ENCODE measurements at places on chromosomes 4 and X.

DNA sequence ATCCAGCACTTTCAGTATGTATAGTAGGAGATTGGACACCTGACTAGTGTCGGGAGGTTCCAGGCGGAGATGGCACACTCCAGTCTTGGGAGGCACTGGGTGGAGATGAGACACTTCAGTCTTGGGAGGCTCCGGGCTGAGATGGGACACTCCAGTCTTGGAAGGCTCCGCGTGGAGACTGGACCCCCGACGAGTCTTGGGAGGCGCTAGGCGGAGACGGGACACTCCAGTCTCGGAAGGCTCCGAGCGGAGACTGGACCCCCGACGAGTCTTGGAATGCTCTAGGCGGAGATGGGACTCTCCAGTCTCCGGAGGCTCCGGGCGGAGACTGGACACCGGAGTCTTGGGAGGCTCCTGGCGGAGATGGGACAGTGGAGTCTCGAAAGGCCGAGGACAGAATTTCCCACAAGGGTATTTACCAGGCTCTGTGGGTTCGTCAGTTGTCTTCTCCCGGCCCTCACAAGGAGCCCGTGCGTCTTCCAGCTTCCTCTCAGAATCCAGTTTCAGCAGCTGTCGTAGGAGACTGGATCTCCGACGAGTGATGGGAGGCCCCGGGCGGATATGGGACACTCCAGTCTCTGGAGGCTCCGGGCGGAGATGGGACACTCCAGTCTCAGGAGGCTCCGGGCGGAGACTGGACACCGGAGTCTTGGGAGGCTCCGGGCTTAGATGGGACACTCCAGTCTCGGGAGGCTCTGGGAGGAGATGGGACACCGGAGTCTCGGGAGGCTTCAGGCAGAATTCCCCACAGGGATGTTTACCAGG is 952 bp downstream of the FAM47A start:
- no peak for DNase-seq

- no peak for DNase-seq
Measured at GRCh38 chr4:113684534-113685091, 76.9 kb downstream of the CAMK2D start.

DNA sequence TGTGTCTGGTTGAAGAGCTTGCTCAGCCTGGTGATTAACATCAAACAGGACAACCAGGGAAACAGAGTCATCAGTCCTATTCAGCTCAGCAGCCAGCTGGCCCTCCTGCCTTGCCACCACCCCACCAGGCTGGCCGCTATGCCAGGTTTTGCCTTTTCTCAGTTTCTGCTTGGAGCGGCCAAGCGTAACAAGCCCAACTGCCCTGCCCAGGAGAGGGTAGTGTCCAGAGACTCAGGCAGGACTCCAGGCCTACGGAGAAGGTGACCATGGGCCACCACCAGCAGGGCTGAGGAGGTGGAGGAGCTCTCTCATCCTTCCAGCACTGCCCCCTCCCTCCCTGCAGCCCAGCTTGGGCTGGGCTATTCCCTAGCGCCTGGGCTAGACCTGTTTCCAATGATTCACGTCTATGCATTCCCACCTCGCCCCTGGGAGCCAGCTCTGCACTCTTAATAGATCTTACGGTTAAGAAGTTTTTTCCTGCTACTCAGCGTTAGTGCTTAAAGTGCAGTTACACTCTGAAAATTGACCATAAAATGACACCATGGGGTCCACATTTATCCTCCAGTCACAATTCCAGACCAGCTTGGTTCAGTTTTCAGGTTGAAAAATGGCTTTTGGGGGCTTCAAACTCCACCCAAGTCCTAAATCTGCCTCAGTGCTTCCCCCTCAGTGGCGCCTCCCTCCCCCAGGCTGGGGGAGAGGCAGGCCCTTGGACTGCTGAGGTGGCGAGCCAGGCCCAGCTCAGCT is 124.0 kb upstream of the PJA1 start:
- no peak for DNase-seq

DNA sequence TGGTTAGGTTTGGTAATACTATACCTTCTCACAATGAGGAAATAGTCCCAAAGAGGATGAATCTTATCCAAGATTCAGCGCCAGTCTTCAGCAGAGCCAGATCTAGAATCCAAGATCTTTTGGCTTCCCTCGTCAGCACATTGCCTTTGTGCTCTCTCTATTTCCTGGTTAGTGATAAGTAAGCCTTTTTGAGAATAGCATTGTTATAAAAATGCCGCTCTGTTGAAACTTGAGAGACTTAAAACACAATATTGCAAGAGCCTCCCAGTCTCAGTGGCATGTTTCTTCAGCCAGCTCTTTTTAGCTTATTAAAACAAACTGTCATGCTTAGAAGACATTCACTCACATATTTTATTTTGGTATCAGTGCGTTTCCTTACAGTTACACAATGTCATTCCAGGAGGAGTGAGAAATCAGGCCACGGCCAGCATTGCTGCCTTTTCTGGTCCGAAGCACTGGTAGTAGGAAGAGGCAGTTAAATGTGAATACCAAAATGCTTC is 141.4 kb downstream of the KLHL8 start:
- DNase-seq: no peak

- DNase-seq: no peak
Measured at GRCh38 chr4:113434247-113434587, 327.3 kb downstream of the CAMK2D start.

DNA sequence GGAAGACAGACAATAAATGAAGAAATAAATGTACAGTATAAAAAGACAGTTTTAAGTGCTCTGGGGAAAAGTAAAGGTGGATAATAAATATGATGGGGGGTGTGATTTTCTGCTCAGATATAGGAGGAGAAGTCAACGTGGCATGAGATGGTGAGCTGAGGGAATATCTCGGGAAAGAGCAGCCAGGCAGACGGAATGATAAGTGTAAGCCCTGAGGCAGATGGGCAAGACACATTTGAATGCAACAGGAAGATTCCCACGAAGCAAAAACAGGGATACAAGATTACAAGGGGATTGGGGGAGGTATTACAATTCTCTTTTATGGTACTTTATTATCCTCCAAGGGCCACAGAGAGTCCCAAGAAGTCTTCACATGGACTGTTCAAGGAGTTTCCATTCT is 11.1 kb downstream of the ANXA3 start:
- no peak for DNase-seq

- DNase-seq: no peak
Measured at GRCh38 chr4:103095080-103095479, 4.6 kb downstream of the BDH2 start.

DNA sequence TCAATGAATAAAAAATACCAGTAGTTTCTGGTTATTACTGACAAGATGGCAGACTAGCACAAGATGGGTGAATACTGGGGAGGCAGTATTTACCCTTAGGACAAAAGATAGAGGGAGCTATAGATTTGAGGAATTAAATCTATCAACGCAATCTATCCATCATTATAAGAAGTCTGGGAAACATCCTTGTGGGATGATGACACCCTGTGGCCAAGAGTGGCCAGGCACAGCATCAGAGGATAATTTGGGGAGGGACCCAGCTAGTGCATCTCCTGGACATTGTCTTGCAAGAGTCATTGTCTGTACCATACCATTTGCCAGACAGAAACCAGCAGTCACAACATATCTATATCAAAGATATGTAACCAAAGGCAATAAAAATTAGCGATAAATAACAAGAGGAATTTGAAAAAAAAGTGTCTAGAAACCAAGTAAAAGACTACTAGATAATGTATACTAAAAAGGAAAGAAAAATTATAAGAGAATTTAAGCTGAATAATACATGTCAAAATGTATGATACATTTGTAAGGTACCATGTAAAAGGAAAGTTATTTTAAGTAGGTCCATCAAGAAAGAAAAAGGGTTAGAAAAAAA is 22.9 kb downstream of the KCTD8 start:
- DNase-seq: peak; percentile 31

- DNase-seq: no peak
Measured at GRCh38 chrX:40177117-40177430, 79.3 kb upstream of the BCOR start.

DNA sequence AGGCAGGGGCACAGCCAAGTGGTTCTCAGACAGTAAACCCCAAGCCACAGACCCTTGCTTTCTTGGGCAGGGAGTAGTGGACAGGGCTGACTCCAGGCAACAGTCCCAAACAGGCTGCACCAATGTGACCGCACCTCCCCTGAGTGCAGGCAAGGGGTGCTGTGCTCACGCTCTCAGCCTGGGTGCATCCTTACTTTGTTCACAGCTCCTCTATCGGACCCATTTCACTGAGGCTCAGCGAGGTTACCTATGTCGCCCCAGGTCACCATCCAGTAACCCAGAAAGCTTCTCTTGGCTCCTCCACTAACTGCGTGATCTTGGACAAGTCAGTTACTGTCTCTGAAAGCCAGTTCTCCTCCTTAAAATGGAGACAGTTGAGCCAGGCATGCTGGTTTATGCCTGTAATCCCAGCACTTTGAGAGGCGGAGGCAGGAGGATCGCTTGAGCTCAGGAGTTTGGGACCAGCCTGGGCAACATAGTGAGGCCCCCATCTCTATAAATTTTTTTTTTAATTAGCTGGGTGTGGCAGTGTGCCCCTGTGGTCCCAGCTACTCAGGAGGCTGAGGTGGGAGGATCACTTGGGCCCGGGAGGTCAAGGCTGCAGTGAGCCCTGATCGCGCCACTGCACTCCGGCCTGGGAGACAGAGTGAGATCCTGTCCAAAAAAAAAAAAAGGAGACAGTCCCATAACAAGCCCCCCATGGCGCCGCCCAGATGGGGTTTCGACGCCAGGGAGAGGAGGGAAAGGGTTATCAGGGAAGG is 823 bp upstream of the MAN2B2 start:
- no peak for DNase-seq

- no peak for DNase-seq
Measured at GRCh38 chr4:55868581-55869090, 15.2 kb downstream of the EXOC1 start.

DNA sequence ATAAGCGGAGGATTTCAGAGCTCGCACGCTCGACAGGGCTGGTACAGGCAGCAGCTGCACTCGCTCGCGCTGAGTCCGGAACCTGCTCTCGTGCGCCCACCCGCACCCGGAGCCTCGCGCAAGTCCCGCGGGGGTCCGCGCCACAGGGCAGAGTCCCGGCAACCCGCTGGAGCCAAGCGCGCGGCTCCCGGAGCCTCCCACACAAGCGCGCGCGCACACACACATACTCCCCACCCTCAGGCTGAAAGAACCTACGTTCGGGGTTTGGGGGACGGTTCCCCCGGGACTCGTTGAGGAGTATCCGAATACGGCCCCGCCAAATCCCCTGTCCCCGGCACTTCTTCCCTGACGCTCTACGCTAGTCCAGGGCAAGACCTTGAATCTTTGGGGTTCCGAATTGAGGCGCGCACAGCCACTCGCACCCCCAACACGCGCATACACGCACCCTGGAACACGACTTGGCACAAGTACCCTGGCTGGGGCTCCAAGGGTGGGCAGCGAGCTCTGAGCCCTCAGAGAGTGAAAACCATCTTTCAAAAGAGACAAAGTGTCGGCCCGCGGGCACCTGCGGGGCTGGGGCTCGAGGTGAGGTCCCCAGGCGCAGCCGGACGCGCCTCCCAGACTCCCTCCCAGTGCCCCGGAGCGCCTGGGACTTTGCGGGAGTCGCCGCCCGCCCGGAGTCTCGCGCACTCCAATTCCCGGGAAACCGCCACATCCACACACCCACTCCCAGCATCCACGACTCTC is 952 bp downstream of the ANOS1 start:
- no peak for DNase-seq

- DNase-seq: no peak
Measured at GRCh38 chr4:138404251-138404650, 162.1 kb upstream of the SLC7A11 start.

DNA sequence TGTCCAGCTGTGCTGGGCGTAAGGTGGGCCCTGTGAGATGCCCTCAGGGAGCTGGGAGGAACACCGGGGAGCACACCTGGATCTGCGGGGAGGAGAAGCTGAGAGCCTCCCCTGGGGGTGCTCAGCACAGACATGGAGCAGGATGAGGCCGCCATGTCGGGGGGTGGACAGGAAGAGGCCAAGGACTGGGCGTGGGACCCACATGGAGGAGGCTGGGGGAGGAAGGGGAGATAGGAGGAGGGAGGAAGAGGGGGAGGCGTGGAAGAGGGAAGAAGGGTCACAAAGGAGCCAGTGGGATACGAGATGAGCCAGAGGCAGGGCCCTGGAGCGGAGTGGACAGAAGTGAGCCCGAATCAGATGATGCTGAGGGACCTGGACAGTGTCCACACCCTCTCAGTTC is 66.3 kb downstream of the ZFYVE28 start:
- DNase-seq: no peak

DNA sequence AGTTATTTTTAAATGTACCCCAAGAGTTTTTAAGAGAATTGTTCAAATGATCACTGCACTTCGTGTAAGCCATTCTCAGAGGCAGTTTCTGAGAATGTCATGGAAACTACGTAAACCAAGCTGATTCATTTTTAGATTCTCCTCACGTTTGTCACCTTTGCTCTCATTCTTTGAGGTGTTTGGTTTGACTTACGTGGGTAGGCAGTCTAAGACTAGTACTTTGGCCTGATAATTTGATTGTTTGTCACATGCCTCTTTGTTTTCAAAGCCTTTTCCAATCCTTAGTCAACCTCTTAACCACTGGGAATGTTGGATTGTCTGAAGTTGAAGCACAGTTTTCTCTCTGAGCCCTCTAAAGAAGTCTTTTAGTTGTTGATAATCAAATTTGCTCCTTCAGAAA is 10.5 kb downstream of the SEPTIN11 start:
- no peak for DNase-seq

DNA sequence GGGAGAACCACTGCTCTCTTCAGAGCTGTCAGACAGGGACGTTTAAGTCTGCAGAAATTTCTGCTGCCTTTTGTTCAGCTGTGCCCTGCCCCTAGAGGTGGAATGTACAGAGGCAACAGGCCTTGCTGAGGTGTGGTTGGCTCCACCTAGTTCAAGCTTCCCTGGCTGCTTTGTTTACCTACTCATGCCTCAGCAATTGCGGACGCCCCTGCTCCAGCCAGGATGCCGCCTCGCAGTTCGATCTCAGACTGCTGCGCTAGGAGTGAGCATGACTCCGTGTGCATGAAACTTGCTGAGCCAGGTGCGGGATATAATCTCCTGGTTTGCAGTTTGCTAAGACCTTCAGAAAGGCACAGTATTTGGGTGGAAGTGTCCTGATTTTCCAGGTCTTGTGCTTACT is 70.9 kb downstream of the MAGEB5 start:
- no peak for DNase-seq

DNA sequence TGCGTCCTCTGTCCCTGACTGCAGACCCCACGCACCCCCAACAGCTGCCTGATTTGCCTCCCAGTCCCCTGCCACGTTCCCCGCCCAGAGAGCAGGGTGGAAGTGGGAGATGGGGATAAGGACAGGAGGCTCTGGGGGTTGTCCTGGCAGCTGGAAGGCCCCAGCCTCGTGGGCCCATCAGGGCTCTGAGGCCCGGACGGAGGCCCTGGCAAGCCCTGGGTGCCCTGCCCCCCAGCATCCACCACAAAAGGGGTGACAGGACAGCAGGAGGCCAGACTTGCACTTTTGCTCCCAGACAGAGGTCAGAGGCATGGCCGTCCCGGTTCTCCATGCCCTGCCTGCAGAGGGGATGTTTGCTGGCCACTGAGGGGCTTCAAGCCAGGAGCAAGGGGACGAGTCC is 4.7 kb downstream of the SH3TC1 start:
- DNase-seq: no peak

- DNase-seq: no peak
Measured at GRCh38 chr4:174578366-174578765, 56.1 kb upstream of the HPGD start.

All from RWPE1 (cell line).